Cardiac muscle cell (in vitro differentiated cells and primary cell): ENCODE measurements at places on chromosomes 16 and 17. TPM values are rescaled to one million over a fixed set of nuclear protein-coding genes. Genes with fewer than 3 reads are reported as not detected.

DNA sequence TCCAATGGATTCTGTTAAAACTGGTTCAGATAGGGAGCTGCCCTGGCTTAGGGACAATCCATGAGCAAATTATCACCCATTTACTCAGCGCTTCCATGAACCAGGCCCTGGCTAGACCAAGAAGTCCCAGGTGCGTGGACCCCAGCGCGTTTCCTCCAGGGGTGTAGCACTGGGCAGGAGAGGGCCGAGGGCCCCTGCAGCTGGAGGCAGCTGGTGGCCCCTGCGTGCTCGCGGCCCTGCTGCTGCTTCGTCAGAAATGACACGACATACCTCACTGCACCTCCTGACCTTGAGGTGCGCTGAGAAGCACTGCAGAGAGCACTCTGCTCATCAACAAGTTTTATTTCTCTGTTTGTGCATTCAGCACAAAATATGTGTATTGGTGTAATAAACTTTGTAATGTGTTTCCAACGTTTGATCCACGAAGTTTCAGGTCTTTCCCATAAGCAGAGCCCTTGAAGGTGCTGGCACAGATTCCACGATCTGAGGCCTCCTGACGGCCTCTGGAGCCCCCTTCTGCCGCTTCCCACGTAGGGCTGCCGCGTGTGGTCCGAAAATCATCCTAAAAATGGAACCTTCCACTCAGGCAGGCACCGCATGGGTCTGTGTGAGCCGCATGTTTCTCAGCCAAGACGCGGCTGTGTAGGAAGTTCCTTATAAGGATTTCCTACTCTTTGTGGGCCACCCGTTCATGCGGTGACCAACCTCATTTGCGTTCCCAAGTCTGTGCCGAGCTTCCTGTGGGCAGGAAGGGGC, 50.8 kb upstream of the ZCCHC14 start:
- peaks cover 8% of the 10 kb centered on the region for H3K4me1 ChIP-seq
- DNase-seq, result peak; percentile 43
- no peak overlapping the region for H3K27ac ChIP-seq

DNA sequence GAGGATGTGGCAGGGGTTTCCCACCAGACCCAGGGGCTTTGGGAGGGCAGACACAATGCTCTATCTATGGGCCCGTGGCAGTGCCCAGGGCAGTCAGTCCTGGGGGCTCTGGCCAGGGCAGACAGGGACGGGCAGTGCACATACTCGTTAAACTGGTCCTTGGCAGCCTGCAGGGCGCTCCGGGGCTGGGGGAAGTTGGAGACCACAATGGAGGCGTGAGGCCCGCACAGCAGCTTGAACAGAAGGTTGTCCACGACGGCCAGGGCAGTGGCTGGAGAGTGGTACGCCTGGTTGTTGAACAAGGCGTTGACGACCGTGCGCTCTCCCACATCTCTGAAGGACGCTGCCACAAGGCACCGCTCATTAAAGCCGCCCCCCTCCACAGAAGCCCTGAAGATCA, 18.6 kb upstream of the RNPS1 start:
- H3K4me1 ChIP-seq, result no peaks in the 10 kb centered on the region
- no peak overlapping the region for H3K27ac ChIP-seq
- DNase-seq, result no peak
- no peaks in the 10 kb centered on the region for H3K27me3 ChIP-seq
- no peaks in the 10 kb centered on the region for H3K36me3 ChIP-seq

The TEKT5 gene
- 0.48 and 0.99 TPM in 2 replicates for total RNA-seq

- H3K27ac ChIP-seq, result no peak overlapping the region
- no peaks in the 10 kb centered on the region for H3K27me3 ChIP-seq
These were observed 328.1 kb upstream of the MON1B start for GRCh38 chr16:76862901-76863300.

GRCh38 chr17:51442088-51442865, 181.9 kb downstream of the UTP18 start:
- H3K4me3 ChIP-seq, result no peak overlapping the region
- no peaks in the 10 kb centered on the region for H3K27me3 ChIP-seq
- H3K36me3 ChIP-seq, result no peaks in the 10 kb centered on the region
- no peak overlapping the region for H3K27ac ChIP-seq
- no peak for DNase-seq

- no peaks in the 10 kb centered on the region for H3K36me3 ChIP-seq
- H3K4me3 ChIP-seq, result no peak overlapping the region
- peaks cover 59% of the 10 kb centered on the region for H3K4me1 ChIP-seq
- H3K27me3 ChIP-seq, result no peaks in the 10 kb centered on the region
These were observed 6.4 kb downstream of the USP22 start for GRCh38 chr17:21036361-21036881.

DNA sequence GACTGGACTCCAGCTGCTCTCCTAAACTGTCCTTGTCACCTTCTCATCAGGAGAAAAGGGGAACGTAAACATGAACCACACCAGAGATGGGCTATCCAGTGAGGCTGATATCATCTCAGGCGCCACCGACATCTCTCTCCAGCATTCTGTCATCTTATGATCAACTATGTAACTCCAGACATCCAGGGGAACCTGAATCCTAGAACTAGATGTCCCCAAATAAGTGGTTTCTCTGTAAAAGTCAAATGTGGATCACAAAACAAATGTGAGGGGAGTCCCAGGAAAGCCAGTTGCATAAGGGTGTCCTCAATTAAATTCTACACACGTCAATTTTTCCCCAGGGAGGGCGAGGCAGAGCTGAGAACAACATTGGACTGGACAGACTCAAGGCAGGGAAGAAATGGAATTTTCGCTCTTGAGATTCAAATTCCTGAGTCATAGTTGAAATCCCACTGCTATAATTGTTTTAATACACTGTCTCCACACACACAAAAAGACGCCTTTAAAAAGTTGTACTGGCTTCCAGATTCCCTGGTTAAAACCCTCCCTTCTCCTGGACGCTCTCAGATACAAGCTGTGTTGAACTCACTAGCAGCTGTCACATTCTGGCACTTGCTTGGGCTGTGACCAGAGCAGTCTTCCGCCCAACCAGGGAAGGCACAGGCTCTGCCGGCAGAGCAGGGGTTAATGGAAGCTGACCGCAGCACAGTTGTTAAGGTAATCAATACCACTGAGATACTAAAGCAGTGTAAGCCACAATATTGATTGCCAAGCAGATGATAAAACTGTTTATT, 62.6 kb downstream of the ZFHX3 start:
- H3K27me3 ChIP-seq, result no peaks in the 10 kb centered on the region
- DNase-seq, result peak; percentile 88
- peak overlapping the region; percentile 62 for H3K27ac ChIP-seq
- H3K4me1 ChIP-seq, result peaks cover 24% of the 10 kb centered on the region
- no peak overlapping the region for H3K4me3 ChIP-seq

- DNase-seq, result peak; percentile 68
- no peaks in the 10 kb centered on the region for H3K27me3 ChIP-seq
- no peaks in the 10 kb centered on the region for H3K4me1 ChIP-seq
- no peak overlapping the region for H3K27ac ChIP-seq
- H3K36me3 ChIP-seq, result peaks cover 6% of the 10 kb centered on the region
These were observed 70.5 kb downstream of the TIMM22 start for GRCh38 chr17:1067282-1067956.

- H3K27me3 ChIP-seq, result peaks cover 40% of the 10 kb centered on the region
- no peaks in the 10 kb centered on the region for H3K4me1 ChIP-seq
- no peak overlapping the region for H3K27ac ChIP-seq
- H3K36me3 ChIP-seq, result no peaks in the 10 kb centered on the region
- DNase-seq, result peak; percentile 65
- H3K4me3 ChIP-seq, result no peak overlapping the region
These were observed 11.8 kb upstream of the TEKT1 start for GRCh38 chr17:6843241-6843880.

DNA sequence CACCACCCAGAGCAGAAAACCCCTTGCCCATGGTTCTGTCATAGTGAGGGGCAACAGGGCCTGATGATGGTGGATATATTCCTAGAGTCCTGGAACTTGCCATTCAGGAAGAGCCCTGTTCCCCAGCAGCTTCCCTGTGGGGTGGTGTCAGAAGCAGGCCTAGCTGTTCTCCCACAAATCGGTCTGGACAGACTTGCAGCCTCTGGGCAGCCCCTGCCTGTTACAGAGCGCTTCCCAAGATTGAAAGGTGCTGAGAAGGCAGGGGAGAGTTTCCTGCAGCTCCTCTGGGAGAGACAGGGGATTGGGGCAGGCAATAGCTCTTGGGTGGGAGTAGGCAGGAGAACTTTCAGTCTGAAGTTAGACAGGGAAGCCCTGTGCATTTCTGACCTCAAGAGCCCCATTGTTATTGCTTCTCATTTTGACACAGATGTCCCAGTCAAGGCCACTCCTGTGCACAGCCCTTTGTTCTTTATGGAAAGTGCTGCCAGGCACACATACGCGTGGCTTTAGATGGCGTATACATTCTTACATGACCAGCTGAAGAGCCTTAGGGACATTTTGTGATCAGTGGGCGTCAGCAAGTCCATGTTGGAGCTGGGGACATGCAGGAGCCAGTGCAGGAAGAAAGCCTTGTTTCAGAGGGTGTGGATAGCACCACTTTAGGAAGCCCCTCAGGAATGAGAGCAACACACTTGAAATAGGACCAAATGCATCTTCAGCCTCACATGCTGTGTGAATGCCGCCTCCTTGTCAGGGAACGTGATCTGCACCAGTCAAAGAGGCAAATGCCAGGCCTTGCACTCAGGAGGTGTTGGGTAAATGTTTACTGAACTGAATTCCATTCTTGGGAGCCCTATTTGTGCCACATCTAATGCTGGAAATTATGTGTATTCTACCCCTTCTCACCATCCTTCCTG, 67.5 kb downstream of the GNAO1 start:
- peak overlapping the region; percentile 76 for H3K27ac ChIP-seq
- H3K27me3 ChIP-seq, result no peaks in the 10 kb centered on the region
- DNase-seq, result peak; percentile 56
- H3K4me3 ChIP-seq, result no peak overlapping the region

- no peak for DNase-seq
- H3K4me1 ChIP-seq, result peaks cover under 1% of the 10 kb centered on the region
These were observed 60.9 kb downstream of the MYO18A start for GRCh38 chr17:29119265-29119664.
